Stimulated activated CD4-positive, alpha-beta T cell treated with anti-CD3 and anti-CD28 coated beads, TNF-alpha, amount 100 ng/mL, for 48 hours (primary cell): ENCODE measurements at places on chromosomes 1 and 21.

DNA sequence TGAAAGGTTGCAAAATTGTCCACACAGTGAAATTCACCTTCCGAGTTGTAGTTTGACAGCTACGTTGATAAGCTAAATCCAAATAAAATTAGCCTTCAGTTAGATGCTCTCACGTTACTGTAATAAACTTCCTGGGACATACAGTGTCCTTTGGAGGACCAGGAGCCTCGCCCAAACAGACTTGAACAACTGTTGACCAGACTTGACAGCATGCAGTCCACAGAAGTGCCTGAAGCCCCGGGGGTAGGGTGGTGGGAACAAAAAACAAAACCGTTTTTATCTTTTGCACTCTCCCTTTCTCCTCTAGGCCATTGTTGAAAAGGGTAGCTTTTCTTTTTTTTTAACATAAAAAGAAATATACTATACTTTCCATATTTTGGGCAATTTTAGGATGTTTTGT, 172.8 kb upstream of the SAMSN1 start:
- DNase-seq, result no peak

- DNase-seq, result no peak
Observed at GRCh38 chr1:158203693-158204457, 23.2 kb downstream of the CD1D start.

DNA sequence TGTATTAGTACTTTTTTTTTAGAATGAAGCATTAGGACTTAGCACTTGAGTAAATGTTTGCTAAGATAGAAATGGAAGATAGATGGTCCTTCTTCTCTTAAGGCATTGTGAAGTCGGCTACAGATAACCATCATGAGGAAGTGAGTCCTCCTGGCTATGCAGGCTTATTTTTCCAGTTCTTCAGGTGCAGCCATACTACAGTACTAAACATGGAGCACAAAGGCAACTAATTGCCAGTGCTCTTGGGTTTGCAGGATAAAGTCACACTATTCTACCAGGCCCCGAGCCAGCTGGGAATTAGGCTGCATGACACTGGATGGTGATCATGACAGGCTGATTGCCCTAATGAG, 197.3 kb upstream of the SGIP1 start:
- DNase-seq, result no peak

DNA sequence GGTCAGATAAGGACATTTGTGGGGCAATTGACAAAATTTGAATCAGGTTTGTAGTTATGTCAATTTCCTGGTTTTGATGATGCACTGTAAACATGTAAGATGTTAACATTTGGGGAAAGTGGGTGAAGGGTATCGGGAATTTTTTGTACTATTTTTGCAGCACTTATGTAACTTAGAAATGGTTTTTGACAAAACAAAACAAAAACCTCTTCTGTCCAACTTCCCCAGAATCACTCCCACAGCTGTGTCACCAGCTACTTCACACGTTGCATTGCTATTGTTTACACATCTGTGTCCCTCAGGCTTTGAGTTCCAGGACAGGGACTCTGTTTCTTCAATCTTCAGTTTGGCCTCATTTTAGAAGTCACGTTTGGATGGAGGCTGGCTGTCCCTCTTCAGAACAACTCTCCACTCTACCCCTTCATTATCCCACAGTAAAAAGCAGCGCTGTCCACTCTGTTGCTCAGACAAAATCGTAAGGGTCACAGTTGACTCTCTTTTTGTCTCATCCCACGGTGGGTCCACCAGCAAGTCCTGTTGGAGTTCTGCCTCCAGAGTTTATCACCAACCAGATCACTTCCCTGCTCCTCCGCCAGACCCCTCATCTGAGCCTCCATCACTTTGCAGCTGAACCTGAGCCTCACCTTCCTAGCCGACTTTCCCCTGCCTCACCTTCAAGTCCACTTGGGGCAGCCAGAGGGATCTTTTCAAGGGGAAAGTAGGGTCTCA, 63.2 kb downstream of the NENF start:
- no peak for DNase-seq

GRCh38 chr1:90325168-90325567, 330.3 kb downstream of the ZNF326 start:
- no peak for DNase-seq

DNA sequence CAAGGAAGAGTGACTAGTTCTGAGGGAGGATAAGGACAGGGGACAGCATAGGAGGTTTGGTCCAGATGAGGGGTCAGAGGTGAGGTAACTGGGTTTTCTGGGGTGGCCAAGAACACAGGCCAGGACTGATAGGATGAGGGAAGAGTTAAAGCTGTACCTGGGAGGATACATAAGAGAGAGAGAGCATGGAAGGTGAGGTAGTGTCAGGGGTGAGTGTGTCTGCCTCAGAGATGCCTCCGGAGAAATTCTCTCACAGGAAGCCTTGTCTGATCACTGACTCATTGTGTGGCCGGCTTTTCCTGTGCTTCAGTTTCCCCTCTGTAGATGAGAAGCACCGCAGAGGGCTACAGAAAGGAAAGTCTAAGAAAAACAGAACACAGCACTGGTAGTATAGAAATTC, 40.2 kb downstream of the FASLG start:
- peak; percentile 69 for DNase-seq

DNA sequence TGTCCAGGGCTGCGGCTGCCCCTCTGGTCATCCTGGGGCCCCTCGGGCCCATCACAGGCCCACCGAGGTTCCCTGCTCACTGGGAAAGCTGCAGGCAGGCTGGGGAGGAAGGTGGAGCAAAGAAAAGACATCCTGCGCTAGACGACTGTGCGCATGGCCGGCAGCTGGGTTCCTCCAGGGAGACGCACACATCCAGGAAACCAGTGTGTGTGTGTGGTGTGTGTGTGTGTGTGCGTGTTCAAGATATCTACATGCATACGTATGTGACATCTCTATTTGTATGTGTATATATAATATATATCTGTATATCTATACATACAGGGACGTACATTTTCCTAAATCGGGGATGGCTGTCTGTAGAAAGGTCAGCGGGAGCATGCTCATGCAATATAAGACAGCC, 63.7 kb downstream of the ACOT7 start:
- no peak for DNase-seq

- no peak for DNase-seq
Observed at GRCh38 chr1:203673550-203674411, 47.1 kb downstream of the ATP2B4 start.

DNA sequence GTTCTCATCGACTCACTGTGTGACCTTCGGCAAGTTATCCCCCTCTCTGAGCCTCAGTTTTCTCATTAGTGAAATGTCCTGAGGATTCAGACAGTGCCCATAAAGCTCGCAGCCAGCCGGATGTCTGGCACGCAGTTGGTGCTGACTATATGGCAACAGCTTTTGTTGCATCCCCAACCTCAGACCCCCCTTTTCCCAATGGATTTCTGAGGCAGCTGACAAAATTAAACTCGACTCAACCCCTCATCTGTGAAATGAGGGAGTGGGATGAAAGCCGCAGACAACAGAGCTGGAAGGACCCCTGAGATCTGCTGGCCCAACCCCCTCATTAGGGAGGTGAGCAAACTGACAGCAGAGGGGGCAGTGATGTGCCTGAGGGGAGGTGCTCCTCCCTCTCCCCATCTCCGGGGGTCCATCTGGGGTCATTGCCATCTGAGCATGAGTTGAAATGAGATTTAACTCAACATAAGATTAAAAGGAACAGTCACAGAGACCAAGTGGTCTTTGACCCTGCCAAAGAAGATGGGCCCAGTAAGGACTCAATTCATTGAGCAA, 40.4 kb downstream of the NKAIN1 start:
- no peak for DNase-seq

DNA sequence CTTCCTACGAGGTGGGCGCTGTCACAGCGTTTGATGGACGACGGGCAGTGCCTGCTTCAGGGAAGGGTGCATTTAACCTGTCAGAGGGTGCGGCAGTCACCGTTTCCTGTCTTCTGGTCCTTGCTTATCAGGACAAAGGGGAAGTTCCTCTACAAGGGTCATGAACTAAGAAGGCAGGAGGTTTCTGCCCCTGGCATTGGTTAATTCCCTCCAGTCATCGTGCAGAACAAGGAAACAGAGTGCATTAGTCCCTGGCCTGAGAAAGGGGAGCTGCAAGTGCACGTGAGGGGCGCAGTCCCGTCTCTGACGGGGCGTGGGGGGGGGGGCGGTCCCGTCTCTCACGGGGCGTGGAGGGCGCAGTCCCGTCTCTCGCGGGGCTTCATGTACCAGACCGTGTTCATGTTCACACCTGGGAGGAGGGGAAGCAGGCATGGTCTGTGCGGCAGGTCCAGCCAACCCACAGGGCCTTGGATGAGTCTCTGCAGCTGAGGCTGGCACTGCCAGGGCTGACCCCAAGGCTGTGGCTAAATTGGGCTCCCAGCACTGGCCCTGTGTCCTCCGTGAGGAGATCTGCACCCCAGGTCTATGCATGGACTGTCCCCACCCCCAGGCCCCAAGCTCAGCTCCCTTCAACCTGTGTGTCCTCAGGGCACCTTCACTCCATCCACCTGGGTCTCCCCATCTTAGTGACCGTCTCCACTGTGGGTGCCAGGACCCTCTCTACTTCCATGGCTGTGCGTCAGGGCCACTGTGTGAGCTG, 89.2 kb upstream of the COL6A1 start:
- no peak for DNase-seq

- DNase-seq, result no peak
Observed at GRCh38 chr1:209756615-209757445, 977 bp downstream of the TRAF3IP3 start.

- no peak for DNase-seq
Observed at GRCh38 chr1:39751595-39751994, 12.9 kb downstream of the PPIE start.

- no peak for DNase-seq
Observed at GRCh38 chr1:1613509-1614082, 1.7 kb upstream of the MIB2 start.

GRCh38 chr1:173038875-173039554, 11.7 kb downstream of the TNFSF18 start:
- peak; percentile 3 for DNase-seq

DNA sequence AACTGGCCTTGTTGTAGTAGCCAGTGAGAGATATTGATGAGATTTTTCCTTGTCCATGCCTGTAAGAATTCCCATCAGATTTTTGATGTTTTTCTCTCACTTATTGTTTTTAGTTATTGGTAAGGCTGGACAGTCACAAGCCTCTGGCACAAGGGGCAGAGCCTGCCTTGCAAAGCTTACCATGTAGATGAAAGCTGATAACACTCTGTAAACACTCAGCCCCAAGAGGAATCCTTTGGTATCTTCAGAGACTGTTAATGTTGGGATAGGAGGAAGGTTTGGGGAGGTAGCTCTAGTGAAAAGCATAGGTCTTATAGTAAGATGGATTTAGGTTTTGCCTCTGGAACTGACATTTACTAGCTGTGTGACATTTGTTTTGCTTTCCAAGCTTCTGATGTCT, 37.7 kb downstream of the MARK1 start:
- DNase-seq, result no peak

DNA sequence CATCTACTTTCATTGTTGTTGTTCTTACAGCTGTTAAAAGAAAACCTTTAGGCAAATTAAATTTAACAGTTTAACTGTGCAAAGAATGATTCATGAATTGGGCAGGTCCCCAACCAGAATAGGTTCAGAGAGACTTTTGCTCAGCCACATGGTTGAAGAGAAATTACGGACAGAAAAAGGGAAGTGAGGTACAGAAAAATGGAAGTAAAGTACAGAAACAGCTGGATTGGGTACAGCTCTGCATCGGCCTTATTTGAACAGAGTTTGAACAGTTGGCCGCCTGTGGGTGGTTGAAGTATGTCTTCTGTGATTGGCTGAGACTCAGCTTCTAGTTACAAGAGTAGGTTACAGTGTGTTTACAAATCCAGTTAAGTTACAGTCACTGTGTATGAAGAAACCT, 210.1 kb downstream of the FGGY start:
- DNase-seq, result no peak

DNA sequence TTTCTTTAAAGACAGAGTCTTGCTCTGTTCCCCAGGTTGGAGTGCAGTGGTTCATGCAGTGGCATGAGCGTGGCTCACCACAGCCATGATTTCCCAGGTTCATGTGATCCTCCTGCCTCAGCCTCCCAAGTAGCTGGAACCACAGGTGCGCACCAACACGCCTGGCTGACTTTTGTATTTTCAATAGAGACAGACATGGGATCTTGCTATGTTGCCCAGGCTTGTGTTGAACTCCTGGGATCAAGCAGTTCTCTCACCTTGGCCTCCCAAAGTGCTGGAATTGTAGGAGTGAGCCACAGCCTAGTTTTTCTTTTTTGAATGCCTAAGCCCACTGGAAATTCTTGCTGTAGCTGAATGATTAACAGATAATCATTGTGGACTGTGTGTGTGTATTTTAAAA, 113.5 kb downstream of the RPS6KC1 start:
- no peak for DNase-seq

DNA sequence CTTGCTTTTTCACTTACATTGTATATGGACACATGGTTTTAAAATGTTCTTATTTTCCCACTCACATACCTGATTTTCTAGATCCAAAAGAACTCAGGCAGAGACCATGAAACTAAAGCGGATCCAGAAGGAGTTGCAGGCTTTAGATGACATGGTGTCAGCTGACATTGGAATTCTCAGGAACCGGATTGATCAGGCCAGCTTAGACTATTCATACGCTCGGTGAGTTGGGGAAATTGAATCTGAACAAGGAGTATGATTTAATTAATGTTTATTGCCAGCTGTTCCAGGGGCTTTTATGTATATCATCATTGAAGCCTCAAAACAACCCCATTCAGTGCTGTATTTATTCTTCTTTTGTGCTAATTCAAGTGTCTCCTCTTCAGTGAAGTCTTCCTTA, 12.7 kb downstream of the GORAB start:
- DNase-seq, result no peak

DNA sequence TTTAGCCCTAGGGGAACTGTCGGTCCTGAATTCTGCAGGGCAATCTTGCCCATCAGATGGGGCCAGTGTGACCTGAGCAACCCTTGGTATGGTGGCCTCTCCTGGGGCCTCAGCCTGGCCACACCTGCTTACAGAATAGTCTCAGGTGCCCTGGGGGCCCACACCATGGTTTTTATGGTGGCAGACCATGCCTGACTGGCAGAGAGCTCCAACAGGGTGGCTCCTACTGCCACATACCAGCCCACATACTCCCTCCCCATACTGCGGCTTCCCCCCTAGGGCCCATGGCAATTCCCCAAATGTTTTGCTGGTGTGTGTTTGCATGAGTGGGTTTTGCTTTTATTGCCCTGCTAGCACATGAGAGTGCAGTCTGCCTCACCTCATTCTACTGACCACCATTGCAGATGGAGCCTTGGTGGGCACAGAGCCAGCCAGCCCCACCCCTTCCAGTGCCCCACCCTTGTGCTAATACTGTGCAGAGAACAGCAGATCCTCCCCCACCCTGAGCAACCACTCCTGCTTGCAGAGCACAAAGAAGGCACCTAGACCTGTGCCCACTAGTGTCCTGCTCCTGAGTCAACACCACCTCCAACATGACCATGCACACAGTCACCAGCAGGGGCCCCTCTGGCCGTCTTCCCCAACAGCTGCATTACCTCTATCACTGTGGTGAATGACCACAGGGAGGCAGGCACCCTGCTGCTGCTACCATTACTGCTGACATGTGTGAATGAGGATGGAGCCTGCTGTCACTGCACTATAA, 86.8 kb downstream of the GDAP2 start:
- DNase-seq, result no peak

GRCh38 chr1:99614728-99615127, 31.2 kb upstream of the PALMD start:
- no peak for DNase-seq

GRCh38 chr1:110258734-110259133, 48.6 kb downstream of the KCNC4 start:
- no peak for DNase-seq
